Upper lobe of right lung (tissue), 1 donor: ENCODE measurements at places on chromosomes 5 and 9. TPM values are rescaled to one million over a fixed set of nuclear protein-coding genes. Genes with fewer than 3 reads are reported as not detected.

The MOB3B gene
- 17.8 TPM for total RNA-seq

The ERAP2 gene
- total RNA-seq: 26.9 TPM

The C5orf24 gene
- 44.9 TPM for total RNA-seq

The LRRC14B gene
- not detected for total RNA-seq

The PLPP6 gene
- total RNA-seq: 5.5 TPM
